ENCODE measurements at places on chromosomes 5 and 9.

DNA sequence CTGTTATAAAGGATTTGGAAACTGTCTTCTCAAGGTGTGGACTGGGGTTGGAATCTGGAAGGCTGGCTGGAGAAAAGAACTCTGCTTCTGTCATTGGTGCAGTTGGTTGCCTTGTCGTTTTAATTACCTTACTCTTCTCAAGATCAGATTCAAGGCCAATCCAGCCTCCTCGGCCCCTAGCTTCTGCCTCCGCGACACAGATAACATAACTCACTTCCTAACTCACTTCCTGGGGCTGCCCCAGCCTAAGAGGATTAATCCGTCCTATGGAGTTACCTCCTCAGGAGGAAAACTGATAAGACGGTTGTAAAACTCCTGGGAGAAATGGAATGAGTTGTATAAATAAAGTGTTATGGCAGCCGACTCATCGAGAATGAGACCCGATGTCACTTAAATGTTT is 389.1 kb upstream of the WWC1 start:
- DNase-seq = no peak

- DNase-seq = no peak
Measured at GRCh38 chr9:119086590-119086989, 282.6 kb downstream of the BRINP1 start.

DNA sequence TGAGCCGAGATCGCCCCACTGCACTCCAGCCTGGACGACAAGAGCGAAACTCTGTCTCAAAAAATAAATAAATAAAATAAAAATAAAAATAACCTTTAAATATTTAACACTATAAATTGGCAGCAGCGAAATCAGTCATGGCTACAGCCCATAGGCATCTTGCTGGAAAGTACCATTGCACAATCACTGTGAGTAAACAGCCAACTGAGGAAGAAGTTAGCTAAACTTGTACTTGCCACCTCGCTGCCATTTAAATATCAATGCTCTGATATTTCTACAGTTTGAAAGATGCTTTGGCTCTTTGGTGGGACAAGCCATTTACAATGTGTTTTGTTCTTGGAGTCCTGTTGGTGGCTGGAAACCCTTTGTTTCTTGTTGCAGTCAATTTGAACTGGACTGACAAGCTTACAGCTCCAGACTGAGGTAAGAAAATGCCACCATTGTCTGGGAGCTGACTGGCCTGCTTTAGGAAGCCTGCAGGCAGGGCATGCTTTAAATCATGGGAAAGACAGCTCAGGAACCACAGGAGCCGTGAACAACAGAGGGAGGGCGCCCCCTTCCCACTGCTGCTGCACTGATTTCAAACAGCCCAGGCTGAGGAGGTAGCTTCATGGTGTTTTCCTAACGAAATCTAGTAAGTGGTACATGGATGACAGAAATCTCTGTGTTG is 322.8 kb upstream of the RFX3 start:
- DNase-seq = no peak

- no peak for DNase-seq
Measured at GRCh38 chr5:172031894-172032461, 25.5 kb upstream of the FBXW11 start.

- peak; percentile 15 for DNase-seq
Measured at GRCh38 chr5:179974946-179975712, 67.4 kb upstream of the TBC1D9B start.
